ENCODE measurements at places on chromosomes 12 and 14. TPM values are rescaled to one million over a fixed set of nuclear protein-coding genes. Genes with fewer than 3 reads are reported as not detected.

GRCh38 chr14:71225113-71225512, 317.9 kb downstream of the PCNX1 start:
- H3K36me3 ChIP-seq, result no peaks in the 10 kb centered on the region
- H3K27ac ChIP-seq, result no peak overlapping the region
- no peak for DNase-seq
- no peaks in the 10 kb centered on the region for H3K27me3 ChIP-seq
- no peak overlapping the region for H3K4me3 ChIP-seq

GRCh38 chr14:42322531-42323284, 716.0 kb downstream of the LRFN5 start:
- no peaks in the 10 kb centered on the region for H3K27me3 ChIP-seq
- DNase-seq, result no peak
- H3K36me3 ChIP-seq, result no peaks in the 10 kb centered on the region
- H3K4me1 ChIP-seq, result no peaks in the 10 kb centered on the region

DNA sequence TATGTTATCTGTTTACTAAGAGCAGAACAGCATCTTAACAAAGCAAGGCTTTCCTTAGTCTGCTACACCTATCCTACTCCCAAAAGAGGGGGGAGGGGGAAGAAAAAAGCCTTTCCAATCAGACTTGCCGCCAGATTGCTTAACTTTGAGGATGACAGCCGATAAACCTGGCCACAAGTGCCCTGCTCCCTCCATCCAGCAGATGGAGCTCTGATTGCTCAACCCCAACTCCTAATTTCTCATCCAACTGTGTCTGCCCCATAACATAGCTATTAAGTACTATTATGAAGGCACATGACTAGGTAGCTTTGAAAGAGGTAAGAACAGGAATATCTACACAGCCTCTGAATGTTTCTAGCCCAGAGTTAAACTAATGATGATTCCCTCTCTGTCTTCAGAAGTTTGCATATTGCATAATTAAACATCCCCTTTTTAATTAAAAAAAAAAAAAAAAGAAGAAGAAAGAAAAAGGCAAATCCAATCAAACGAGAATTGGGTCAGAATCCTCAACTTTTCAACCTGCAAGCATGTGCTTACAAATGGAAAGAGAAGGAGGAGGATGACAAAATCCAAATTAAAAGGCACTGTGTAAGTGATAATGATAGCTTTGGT, 247.4 kb downstream of the GALC start:
- H3K4me1 ChIP-seq, result no peaks in the 10 kb centered on the region
- H3K27ac ChIP-seq, result no peak overlapping the region
- H3K27me3 ChIP-seq, result no peaks in the 10 kb centered on the region
- no peak overlapping the region for H3K4me3 ChIP-seq

DNA sequence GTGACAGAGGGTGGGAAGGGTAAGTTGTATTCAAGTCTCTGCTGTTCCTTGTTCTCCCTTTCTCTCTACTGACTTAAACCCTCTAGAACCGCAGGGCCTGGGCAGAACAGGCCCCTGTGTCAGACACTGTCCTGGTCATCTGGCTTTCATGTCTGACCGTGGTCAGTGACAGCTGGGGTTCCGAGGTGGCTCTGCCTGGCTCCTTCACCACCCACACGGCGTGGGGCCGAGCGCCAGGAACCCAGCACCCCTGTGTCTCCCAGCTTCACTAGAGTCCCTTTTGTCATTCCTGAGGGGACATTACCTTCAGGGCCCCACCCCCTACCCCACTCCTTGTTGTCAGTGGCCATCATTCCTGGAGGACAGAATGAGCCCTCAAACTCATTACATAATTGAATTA, 168.9 kb downstream of the ADGRD1 start:
- H3K27me3 ChIP-seq, result no peaks in the 10 kb centered on the region
- no peaks in the 10 kb centered on the region for H3K4me1 ChIP-seq
- DNase-seq, result no peak
- H3K4me3 ChIP-seq, result no peak overlapping the region
- no peaks in the 10 kb centered on the region for H3K36me3 ChIP-seq

DNA sequence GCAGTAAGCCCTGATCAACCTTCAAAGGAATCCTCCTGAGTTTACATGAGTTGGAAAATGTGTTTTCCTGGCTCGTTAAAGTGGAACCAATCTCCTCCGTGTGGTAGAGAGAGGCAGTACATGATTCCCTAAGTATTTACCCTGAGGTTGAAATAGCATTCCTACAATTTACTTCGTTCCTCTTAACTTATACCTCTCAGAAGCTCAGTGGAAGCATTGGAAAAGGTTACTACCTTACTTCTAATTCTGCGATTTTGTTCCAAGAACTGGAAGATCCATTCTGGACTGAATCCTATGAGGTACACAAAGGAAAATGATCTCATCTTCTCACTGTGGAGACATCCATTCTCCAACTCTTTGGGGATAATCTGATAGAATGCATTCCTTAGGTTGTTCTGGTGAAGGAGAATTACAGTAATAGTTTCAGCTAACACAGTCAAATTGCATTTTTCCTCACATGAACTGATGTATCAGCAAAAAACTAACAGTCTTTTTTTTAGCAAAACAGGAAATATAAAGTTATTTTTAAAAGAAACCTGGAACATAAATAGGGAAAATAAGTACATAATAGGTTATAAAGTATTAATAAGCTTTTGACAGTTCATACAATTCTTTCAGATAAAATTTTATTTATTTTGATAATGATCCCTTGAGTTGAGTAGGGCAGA, 475.6 kb downstream of the PDZRN4 start:
- no peaks in the 10 kb centered on the region for H3K36me3 ChIP-seq
- no peaks in the 10 kb centered on the region for H3K27me3 ChIP-seq
- no peak overlapping the region for H3K27ac ChIP-seq

DNA sequence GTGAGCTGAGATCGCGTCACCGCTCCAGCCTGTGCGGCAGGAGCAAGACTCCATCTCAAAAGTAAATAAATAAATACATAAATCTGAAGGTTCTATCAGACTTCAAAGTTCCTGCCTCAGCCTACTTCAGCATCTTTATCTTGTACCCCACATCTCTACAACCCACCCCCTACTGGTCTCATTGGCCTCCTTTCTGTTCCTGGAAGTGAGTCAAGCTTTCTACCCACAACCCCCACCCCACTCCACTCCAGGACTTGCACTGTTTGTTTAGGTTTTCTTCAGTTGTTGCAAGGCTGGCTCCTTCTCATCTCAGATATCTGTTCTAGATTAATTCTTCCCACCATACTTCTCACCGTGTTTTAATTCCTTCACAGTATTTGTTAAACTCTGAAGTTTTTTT, 714 bp upstream of the PSMC6 start:
- DNase-seq, result peak; percentile 41
- peaks cover 4% of the 10 kb centered on the region for H3K36me3 ChIP-seq
- peaks cover 8% of the 10 kb centered on the region for H3K4me1 ChIP-seq
- H3K4me3 ChIP-seq, result peak overlapping the region; percentile 37
- H3K27me3 ChIP-seq, result no peaks in the 10 kb centered on the region

- DNase-seq, result no peak
- no peak overlapping the region for H3K4me3 ChIP-seq
- H3K27ac ChIP-seq, result no peak overlapping the region
- no peaks in the 10 kb centered on the region for H3K4me1 ChIP-seq
- H3K36me3 ChIP-seq, result no peaks in the 10 kb centered on the region
Observed at GRCh38 chr12:48894271-48894670, 28.6 kb upstream of the RND1 start.

- no peaks in the 10 kb centered on the region for H3K36me3 ChIP-seq
- no peaks in the 10 kb centered on the region for H3K4me1 ChIP-seq
- H3K4me3 ChIP-seq, result no peak overlapping the region
- H3K27me3 ChIP-seq, result no peaks in the 10 kb centered on the region
- no peak for DNase-seq
Observed at GRCh38 chr12:531951-532585, 72.3 kb downstream of the B4GALNT3 start.

DNA sequence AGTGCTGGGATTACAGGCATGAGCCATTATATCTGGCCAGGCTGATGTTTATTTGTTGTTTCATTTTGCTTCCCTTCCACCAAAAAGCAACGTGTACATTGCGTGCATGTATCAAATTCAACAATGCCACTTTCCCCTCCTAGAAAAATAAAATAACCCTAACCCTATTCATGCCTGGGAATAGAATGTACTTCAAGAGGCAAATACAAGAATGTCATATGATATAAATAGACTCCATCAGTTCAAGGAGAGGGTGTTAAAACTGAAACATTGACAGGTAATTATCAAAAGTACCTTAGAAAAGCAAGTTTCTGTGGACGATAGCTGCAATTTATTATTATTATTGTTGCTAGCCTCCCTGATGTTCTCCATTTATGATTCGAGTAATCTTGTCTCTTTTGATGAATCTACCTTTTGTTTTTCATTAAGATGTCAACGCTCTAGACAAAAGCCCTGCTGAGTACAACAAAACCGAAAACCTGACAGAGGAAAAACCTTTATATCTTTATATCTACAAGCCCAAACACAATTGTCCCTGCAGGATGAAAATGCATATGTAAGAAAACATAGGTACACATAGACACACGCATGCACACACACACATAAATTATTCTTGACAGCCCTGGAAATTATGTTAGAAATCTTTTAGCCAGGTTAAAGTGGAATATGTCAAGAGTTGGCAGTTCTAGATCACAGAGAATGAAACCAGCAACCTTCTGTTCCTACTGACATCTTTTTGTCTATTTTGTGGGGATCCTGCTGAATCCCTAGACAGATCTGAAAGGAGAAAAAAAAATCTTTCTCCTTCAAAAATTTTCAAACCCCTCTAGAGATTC, 98.9 kb downstream of the BTG1 start:
- no peak for DNase-seq
- H3K36me3 ChIP-seq, result no peaks in the 10 kb centered on the region
- no peaks in the 10 kb centered on the region for H3K27me3 ChIP-seq

GRCh38 chr12:7868391-7868790, 4.3 kb downstream of the SLC2A14 start:
- H3K36me3 ChIP-seq, result no peaks in the 10 kb centered on the region
- no peak overlapping the region for H3K27ac ChIP-seq
- no peaks in the 10 kb centered on the region for H3K27me3 ChIP-seq

GRCh38 chr14:68307790-68308168, 485.1 kb downstream of the ZFP36L1 start:
- H3K4me1 ChIP-seq, result peaks cover 33% of the 10 kb centered on the region
- peak overlapping the region; percentile 87 for H3K27ac ChIP-seq
- H3K36me3 ChIP-seq, result no peaks in the 10 kb centered on the region
- no peak overlapping the region for H3K4me3 ChIP-seq

- no peak overlapping the region for H3K27ac ChIP-seq
- no peaks in the 10 kb centered on the region for H3K36me3 ChIP-seq
- H3K27me3 ChIP-seq, result no peaks in the 10 kb centered on the region
- H3K4me1 ChIP-seq, result no peaks in the 10 kb centered on the region
- no peak overlapping the region for H3K4me3 ChIP-seq
Observed at GRCh38 chr14:81550001-81550637, 16.5 kb upstream of the SEL1L start.

DNA sequence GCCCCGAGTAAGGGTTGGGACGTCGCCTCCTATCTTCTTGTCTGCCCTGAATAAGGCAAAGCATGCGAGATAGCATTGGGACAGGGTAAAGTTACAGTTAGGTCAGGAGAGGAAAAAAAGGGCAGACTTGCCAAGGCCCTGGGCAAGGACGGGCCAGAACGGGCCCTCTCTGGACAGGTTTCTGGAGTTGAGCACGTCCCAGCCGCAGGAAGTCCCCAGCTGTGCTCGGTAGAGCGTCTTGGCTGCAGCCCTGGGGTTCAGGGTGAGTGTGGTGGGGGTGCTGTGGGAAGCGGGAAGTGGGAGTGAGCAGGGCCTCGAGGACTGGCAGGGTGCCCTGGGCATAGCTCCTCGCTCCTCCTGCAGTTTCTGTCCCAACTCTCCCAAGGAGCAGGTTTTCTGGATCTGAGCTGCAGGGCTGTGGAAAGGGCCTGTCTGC, 5.4 kb downstream of the RPS6KL1 start:
- H3K4me1 ChIP-seq, result peaks cover 2% of the 10 kb centered on the region
- DNase-seq, result no peak
- H3K4me3 ChIP-seq, result no peak overlapping the region
- H3K36me3 ChIP-seq, result no peaks in the 10 kb centered on the region

DNA sequence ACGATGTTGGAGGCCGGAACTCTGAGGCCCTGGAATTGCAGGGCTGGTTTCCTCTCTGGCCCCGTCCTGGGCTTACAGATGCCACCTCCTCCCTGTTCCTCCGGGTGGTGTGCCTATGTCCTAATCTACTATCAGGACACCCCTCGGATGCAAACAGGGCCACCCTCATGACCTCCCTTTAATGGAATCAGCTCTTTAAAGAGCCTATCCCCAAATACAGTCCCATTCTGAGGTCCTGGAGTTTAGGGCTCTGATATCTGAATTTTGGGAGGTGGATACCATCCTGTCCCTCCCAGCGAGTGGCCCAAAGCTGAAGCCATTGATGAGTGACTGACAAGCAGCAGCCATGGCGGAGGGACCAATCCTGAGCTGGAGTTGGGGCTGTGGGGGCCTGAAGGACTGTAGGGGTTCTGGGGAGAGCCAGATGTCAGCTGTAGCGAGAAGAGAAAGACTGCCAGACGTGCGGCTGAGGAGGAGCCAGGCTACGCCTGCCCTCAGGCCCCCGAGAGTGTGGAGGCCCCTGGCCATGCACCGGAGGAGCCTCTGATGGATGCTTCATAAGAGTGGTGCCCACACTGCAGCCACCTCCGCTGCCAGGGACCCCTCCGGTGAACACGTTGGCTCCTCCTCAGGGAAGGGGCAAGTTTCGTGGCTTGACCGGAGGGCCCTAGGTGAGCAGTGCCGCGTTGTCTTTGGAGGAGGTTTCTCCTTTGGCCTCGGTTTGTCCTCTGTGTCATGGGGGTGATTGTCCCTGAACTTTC, 100.2 kb downstream of the KIF26A start:
- H3K27ac ChIP-seq, result no peak overlapping the region
- no peaks in the 10 kb centered on the region for H3K36me3 ChIP-seq
- H3K27me3 ChIP-seq, result no peaks in the 10 kb centered on the region
- H3K4me3 ChIP-seq, result no peak overlapping the region
- DNase-seq, result no peak

DNA sequence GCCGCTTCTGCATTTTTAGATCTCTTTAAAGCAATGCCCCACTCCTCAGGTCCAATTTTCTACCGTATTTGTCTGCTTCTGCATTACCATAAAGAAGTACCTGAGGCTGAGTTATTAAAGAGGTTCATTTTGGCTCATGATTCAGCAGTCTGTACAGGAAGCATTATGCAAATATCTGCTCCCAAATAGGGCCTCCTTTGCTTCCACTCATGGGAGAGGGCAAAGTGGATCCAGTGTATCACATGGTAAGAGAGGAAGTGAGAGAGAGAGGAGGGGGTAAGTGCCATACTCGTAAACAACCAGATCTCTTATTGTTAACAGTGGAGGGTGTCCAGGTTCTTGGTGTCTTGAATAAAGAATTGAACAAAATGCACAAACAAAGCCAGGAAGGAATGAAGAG, 316.1 kb upstream of the SEL1L start:
- no peak overlapping the region for H3K4me3 ChIP-seq
- DNase-seq, result no peak
- no peaks in the 10 kb centered on the region for H3K27me3 ChIP-seq

Gene DHRS2
- total RNA-seq, result 13.2 TPM

Gene PPP1R1A
- 14.0 TPM for total RNA-seq

Gene LAG3
- total RNA-seq, result 0.52 TPM

Gene PTCSC3
- not detected for total RNA-seq

Gene FBRSL1
- 18.5 TPM for total RNA-seq

Gene KLRC4
- 0.28 TPM for total RNA-seq

Gene CCDC77
- 15.2 TPM for total RNA-seq

Gene RIPK3
- total RNA-seq, result 4.8 TPM

Gene PPFIBP1
- 38.6 TPM for total RNA-seq

Gene TMEM63C
- 5.1 TPM for total RNA-seq

Gene PMCH
- 1.3 TPM for total RNA-seq

All from hepatocyte (in vitro differentiated cells).